ENCODE measurements at places on chromosomes 5 and 9.

DNA sequence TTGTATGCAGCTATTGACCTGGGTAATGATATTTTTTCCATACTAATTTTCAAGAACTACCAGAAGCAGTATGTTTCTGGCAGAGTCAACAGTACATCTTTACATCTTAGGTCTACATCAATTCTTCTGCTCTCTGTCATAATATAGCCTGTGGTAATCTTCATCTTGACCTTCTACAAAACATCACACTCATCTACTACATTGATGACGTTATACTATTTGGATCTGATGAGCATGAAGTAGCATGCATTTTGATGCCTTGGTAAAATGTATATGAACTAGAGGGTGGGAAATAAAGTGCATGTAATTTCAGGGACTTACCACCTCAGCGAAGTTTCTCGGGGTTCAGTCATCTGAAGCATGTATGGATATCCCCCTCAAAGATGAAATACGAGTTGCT, 629.7 kb upstream of the SGCD start:
- DNase-seq = no peak

- no peak for DNase-seq
Measured at GRCh38 chr5:4208537-4208936, 612.9 kb downstream of the IRX1 start.

GRCh38 chr9:88193766-88194165, 55.5 kb upstream of the SPATA31C2 start:
- DNase-seq = no peak

DNA sequence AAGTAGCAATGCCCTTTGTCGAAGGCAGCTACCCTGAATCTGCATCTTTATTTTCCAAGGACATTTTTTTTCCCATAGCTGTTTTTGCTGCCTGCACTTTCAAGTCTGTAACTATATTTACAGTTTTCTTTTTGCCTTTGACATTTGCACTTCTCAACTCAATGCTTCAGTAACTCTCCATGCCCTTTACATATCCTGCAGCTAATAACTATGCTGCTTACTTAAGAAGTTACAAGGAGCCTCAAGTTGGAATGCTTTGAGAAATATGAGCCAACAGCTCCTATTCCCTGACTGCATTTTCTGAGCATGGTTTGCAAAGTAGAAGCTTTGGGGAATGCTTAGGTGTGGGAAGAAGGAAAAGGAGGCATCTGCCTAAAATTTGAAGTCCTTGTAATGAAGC, 194.8 kb upstream of the TRPC7 start:
- DNase-seq = no peak

DNA sequence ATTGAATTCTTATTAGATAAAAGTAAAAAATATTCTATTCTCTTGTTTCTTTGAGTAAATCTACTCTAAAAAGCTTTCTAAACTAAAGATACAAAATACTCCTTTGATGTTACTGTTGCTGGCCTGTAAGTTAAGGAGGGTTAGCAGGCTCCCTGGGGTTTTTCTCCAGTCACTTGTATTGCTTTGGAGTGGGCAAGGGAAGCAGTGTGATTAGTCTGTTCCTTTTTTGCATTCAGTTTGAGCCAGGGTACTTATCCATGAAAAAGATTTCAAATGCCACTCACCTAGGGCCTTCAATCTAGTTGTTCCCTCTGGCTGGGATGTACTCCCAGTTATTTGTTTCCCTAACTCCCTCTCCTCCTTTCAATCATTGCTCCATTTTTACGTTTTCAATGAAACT, 256.2 kb upstream of the SMC2 start:
- no peak for DNase-seq

GRCh38 chr9:134139081-134139480, 3.2 kb downstream of the WDR5 start:
- DNase-seq = no peak

- DNase-seq = peak; percentile 89
Measured at GRCh38 chr5:55172051-55172899, 702 bp downstream of the CDC20B start.

- no peak for DNase-seq
Measured at GRCh38 chr5:9283473-9283872, 262.4 kb downstream of the SEMA5A start.

GRCh38 chr5:2902186-2902585, 150.7 kb upstream of the IRX2 start:
- DNase-seq = no peak

GRCh38 chr5:26482810-26483375, 555.5 kb downstream of the CDH9 start:
- no peak for DNase-seq

GRCh38 chr5:139103762-139104161, 94.4 kb downstream of the SIL1 start:
- no peak for DNase-seq

- no peak for DNase-seq
Measured at GRCh38 chr9:14014218-14014617, 299.7 kb downstream of the NFIB start.

- peak; percentile 36 for DNase-seq
Measured at GRCh38 chr9:97518909-97519307, 17.4 kb downstream of the TMOD1 start.

DNA sequence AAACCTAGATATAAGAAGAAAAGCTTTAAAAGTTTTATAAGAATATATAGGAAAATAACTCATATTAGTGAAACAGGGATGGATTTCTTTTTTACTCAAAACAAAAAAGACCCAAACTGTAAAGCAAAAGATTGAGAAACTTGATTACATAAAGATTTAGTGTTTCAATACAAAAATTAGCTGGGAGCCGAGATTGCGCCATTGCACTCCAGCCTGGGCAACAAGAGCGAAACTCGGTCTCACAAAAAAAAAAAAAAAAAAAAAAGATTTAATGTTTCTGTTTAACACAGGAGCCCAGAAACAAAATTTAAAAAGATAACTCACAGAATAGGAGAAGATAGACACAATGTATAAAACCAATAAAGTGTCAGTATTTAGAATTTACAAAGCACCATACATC, 45.2 kb downstream of the CDC14B start:
- DNase-seq = no peak

DNA sequence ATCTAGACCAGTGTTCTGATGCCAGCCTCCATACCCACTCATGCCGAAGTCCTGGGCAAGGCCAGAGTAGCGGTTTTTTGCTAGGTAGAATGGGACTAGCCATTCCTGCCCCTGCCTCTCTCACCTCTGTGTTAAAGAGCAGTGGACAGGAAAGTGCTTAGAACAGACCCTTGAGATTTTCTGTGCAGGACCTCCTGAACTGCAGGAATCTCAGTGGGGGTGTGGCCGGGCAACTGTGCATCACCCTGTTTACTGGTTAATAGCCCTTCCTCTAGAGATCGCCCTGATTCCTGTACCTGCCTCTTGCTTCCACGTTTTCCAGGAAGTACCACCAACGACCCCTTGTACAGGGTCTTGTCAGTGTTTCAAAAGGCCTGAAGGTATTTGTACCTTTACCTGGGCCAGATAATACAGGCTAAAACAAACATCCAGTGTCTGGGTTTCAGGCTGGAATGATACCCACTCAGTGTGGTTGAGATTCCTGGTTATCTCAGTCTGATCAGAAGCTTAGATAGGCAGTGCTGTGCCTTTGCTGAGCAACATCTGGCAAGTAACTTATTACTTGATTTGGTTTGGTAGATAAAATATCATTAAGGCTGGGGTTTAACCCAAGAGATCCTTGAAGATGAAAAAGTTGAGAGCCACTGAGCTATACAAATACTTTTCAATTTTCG, 65.9 kb downstream of the RGS3 start:
- no peak for DNase-seq

DNA sequence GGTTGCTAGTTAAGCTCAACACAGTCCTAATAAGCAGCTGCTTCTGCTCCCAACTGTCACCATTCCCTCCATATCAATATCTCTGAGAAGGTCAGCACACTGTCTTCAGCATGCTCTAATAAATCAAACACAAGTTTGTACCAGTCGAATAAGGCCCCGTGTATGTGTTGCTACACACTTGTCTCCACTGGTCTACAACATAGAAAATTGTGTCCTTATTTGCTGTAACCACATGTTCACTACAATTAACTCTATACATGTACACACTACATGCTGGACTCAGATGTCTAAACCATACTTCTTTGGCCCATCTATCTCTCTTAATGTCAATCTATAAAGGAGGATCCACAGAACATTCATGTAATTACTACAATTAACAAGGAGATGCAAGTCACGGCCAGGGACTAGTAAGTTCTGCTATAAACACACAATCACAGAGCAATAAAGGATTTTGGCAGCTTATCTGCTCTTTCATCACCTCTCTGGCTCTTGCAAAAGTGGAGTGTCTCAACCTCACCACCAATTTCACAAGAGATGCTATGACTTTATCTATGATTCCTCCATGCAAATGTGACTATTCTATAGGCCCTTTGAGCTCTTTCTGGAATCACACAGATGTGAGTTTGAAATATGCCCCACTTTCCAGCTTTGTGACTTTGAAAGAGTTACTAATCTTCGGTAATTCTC, 143.9 kb downstream of the SEMA5A start:
- DNase-seq = no peak

DNA sequence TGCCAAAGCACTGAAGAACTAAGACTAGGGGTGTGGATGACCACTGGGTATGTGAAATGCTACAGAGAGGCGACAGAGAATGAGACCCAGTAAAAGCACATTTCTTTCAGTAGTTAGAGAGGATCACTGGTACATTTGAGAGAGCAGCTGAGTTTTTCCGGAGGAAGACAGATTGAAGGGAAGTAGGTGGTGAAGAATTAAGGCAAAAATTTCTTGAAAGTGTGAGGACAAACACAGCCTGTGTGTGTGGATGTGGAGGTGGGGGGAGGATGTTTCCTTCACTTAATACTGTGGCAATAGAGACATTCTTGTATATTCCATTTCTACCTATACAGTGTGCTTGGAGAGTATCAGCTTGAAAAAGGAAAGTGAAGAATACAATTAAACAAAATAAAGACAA, 871.2 kb upstream of the DMAC1 start:
- no peak for DNase-seq

DNA sequence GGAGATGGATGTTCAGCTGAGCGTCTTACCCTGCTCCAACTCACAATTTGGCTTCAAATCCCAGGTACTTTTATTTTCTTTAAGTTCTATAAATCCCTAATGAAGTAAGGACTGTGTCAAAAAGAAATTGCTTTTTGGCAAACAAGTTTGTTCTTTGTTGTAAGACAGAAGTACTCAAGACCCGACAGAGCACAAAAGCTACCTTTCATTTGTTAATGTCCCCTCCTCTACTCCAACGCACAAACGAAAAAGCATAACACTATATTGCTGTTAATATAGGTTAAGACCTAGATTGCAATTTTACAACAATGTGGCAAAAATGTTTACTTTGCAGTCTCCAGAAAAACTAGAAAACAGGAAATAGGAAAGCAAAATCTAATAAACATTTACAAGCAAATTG, 595.4 kb upstream of the DMAC1 start:
- no peak for DNase-seq

- DNase-seq = peak; percentile 45
Measured at GRCh38 chr9:76626141-76626540, 138.1 kb upstream of the PCA3 start.

GRCh38 chr5:136046246-136046645, 17.5 kb downstream of the TGFBI start:
- DNase-seq = no peak

DNA sequence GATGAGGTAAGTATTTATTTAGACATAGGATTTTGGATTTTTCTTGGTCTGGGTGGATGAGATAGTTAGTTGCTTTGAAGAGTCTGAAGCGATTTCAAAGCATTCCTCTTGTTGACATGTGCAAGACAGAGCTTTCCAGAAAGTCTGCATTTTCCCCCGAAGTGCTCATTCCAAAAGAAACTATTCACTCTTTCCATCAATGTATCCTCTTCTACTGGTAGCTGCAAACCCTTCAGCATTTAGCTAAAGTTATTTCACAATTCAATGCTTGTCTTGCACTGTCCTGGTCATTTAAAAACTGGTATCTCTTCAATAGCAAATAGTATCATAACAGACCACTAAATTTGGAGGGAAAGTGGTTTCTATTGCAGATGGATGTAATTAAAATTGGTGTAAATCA, 13.0 kb downstream of the NREP start:
- DNase-seq = no peak

- DNase-seq = no peak
Measured at GRCh38 chr9:107883496-107884124, 394.0 kb upstream of the KLF4 start.

GRCh38 chr9:74132986-74133385, 364.1 kb upstream of the RORB start:
- DNase-seq = no peak

DNA sequence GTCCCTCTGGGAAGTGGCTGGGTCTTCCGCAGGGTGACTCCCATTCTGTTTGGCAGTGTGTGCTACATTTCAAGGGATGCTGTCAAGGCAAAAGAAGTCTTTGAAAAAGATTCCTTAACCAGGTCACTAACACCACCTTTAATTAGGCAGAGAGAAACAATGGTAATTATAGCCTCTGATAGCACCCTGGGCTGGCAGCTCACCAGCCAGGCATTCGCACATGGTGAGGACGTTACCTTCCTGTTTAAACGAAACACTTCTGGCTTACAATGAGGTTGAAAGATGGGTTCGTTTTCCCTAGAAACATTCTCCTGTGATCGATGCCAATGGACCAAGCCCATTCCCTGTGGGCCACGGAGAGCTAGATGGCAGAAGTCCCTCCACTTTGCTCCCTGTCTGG, 230.1 kb upstream of the PANK3 start:
- no peak for DNase-seq

GRCh38 chr5:78065663-78066062, 228.8 kb downstream of the AP3B1 start:
- peak; percentile 11 for DNase-seq

GRCh38 chr5:155507363-155507762, 493.8 kb downstream of the KIF4B start:
- DNase-seq = no peak

DNA sequence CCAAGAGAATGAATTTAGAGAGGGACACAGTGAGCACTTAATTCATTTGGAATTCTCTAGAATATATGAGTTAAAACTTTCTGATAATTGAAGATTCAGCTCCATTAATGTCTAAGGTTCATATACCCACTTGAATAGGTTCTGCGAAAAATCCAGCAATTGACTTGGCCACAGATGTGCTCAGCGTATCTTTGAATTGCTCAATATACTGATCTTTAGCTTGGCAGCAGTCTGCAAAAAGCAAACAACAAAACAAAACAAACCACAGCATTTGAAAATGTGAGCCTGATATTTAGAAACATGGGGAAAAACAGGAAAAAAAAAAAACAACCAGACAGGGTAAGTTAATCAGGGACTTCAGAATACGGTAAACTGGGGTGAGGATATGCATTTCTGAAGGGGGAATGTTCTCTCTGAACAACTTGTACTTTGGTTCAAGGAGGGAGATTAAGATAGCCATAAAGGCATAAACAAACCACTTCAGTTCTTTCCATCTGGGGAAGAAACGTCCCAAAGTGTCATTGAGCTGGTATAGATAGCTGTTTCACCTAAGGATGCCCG, 21.4 kb downstream of the AGXT2 start:
- DNase-seq = no peak

GRCh38 chr5:115817386-115817785, 927 bp upstream of the CDO1 start:
- DNase-seq = no peak

- no peak for DNase-seq
Measured at GRCh38 chr9:90801973-90802322, 329 bp downstream of the SYK start.

- DNase-seq = no peak
Measured at GRCh38 chr5:34535433-34535832, 120.7 kb upstream of the RAI14 start.

GRCh38 chr5:95080030-95080429, 204.9 kb downstream of the MCTP1 start:
- no peak for DNase-seq

- peak; percentile 50 for DNase-seq
Measured at GRCh38 chr5:181088289-181088688, 42.7 kb downstream of the OR2V1 start.

GRCh38 chr9:96611302-96611701, 8.3 kb downstream of the CDC14B start:
- no peak for DNase-seq

All from erythroblast (primary cell).